AG10803 (cell line): ENCODE measurements at places on chromosomes 12 and 14.

DNA sequence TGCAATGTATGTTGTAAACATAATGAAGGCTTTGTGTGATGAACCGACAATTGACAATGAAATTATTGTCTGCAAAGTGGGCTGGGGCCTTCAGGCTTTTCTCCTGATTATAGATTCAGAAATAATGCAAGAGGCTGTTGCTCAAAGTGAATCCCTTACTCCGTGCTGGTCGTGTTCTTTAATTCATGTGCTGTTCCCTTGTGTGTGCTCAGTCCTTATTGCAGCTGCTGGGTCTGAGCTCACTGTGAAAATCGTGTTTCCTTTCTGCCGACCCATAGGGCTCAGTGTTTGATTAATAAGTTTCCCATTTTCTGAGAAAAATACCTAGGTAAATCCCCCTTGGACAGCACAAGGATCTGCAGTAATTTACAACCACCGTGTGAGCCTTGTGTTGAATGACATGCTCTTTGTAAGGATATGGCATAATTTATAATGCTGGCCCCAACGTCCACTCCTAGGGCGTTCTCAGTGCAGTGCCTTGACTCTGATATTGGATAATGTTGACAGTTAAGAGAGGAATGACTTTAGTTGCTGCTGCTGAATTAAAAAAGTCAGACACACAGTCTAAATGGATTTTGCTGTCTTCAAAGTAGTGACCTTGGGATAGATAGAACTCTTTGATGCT, 81.6 kb downstream of the RGS6 start:
- no peak for DNase-seq

GRCh38 chr12:22670762-22671161, 45.8 kb downstream of the ETNK1 start:
- peak; percentile 33 for DNase-seq

DNA sequence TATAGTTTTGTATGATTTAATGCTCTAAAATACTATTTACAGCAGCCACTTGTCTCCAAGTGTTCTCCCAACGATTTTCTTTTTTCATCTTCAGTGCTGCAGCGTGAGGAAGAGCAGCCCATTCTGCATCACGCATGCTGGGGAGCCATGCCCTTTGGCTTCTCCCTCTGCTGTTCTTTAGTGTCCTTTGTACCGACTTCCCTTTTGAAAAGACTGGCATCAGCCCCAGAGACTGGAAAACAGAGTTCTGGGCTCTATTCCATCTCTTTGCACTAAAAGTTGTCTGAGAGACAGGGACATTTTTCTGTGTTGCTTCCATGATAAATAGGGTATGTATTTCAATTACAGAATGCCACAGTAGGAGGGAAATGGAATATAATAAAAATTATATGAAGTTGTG, 105.1 kb downstream of the RERG start:
- DNase-seq = no peak

- no peak for DNase-seq
Measured at GRCh38 chr12:9674226-9674590, 4.7 kb downstream of the CLEC2D start.

DNA sequence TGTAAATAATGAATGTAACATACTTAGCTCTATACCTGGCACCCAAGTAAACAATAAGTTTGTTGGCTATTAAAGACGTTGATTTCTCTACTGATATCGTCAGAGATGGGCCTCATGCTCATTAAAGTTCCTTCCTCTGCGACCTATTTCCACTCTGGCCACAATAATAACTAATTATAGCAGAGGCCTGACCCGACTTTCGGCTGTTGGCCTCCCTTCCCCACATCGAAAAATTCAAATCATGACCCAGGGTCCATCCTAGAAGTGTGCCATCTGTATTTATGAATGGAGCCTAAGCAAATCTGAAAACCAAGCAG, 321 bp upstream of the USP30 start:
- no peak for DNase-seq

GRCh38 chr12:22715254-22715653, 90.3 kb downstream of the ETNK1 start:
- no peak for DNase-seq

DNA sequence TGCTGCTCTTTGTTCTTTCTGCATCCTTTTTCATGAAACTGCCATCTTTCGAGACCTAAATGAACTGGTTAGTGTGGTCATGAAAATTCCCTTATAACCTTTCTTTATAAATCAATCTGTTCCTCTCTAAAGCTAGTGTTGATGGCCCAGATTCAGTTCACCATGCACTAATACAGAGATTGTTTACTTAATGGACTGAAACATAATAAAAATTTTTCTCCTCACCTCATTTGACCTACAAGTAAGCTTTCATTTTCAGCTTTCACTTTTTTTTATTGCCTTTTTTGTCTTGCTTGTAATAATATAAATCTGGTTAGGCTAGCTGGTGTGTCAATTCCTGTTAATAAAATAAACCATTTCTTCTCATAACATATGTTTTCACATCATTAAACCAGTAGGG, 183.8 kb downstream of the CCDC59 start:
- DNase-seq = no peak

GRCh38 chr12:132761032-132761920, at the start of gene ANKLE2:
Gene ANKLE2 (minus strand): TSS chr12:132761832. CDS start chr12:132761798, 34 bp downstream.
- peak; percentile 78 for DNase-seq

DNA sequence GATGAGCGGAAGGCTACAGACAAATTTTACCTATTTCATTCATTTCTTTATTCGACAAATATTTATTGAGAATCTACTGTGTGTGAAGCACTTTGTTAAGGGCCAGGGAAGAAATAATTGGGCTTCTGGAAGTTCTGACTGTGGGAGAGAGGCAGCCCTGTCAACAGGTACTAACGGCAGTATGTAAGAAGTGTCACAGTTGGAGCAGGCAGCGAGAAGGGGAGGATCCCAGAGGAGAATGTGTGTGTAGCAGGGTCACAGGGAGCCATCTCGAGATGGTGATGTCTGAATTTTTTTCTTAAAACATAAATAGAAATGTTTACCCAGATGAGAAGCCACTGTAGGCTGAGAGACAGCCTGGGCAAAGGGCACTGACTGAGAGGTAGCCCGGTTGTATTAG, 163.3 kb upstream of the SLC38A2 start:
- DNase-seq = no peak

DNA sequence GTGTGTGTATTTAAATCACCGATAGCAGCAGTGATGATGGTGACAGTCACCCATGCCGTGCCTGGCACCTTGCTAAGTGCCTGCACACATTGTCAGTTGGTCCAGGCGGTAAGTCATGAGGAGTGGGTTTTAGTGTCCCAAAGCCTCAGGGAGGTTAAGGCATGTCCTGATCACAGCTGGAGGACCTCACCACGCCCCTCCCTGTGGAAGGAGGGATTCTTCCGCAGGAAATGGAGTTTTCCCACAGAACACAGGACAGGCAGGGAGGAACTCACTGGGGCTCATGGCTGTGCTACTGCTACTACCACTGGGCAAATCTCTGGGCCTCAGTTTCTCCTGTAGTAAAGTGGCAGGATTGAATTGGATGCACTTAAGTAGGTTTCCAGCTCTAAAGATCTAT, 142.3 kb downstream of the CACNA1C start:
- DNase-seq = no peak

- DNase-seq = no peak
Measured at GRCh38 chr12:57571926-57572762, 18.8 kb upstream of the PIP4K2C start.

DNA sequence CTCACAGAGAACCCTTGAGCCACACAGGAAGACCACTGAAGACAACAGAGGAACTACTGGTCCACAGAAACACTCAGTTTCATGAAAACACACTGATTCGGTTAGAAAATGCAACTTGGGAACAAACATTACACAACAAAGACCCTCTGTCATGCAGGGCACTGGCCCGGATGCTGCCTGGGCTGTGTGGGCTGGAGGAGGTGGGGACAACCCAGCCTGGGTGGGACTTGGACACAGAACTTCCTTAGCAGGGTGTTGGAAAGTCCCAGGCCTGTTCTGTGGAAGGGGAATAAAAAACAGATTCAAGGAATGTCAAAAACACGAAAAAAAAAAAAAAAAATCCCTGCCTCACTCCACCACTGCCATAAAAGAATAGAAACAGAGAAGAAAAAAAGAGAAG, 181.0 kb downstream of the MON2 start:
- DNase-seq = peak; percentile 46

DNA sequence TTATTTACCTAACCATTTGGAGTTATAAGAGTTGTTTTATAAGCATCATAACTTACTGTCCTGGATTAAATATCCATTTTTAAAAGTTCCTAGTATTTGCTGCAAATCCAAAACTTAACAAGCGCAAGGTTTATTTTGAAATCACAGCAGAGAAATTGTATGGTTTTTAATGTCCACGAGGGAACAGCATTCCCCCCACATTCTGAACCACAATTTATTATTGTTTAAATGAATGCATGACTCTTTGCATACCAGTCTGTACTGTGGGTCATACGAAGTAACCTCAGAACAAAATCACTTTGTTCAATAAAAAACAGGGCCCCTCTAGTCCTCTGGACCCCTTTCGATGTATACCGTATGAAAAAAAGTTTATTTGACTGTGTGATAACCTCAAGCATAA, 75.9 kb downstream of the DACT1 start:
- no peak for DNase-seq

DNA sequence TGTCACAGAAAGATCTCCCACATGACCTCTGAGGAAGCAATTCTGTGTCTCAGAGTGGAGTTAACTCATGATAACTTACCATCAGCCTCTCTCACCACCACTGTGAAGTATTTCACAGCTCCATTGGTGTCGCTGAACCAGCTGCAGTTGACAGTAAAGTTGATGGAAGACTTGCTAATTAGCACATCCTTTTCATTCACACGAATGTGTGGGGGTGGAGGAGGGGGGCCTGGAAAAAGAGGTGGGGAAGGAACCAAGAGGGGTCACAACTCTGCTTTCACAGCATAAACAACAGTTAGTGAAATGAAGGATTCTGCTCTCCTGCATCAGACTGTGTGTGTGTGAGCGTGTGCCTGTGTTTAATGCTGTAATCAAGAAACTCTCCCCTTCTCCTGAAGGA, 82.1 kb downstream of the PTPRB start:
- DNase-seq = no peak
